Anterior cingulate cortex (tissue), 58 donors: ENCODE measurements at places on chromosomes 7 and 10.

- peak; percentile 6 for DNase-seq
Measured at GRCh38 chr10:101301111-101301731, 52.7 kb upstream of the BTRC start.

- no peak for DNase-seq
Measured at GRCh38 chr7:76108540-76109233, 60.8 kb downstream of the MDH2 start.

- DNase-seq = no peak
Measured at GRCh38 chr10:98424295-98425254, 9.6 kb upstream of the PYROXD2 start.

- DNase-seq = peak; percentile 38
Measured at GRCh38 chr10:92291921-92292845, 1.2 kb downstream of the MARCHF5 start.

DNA sequence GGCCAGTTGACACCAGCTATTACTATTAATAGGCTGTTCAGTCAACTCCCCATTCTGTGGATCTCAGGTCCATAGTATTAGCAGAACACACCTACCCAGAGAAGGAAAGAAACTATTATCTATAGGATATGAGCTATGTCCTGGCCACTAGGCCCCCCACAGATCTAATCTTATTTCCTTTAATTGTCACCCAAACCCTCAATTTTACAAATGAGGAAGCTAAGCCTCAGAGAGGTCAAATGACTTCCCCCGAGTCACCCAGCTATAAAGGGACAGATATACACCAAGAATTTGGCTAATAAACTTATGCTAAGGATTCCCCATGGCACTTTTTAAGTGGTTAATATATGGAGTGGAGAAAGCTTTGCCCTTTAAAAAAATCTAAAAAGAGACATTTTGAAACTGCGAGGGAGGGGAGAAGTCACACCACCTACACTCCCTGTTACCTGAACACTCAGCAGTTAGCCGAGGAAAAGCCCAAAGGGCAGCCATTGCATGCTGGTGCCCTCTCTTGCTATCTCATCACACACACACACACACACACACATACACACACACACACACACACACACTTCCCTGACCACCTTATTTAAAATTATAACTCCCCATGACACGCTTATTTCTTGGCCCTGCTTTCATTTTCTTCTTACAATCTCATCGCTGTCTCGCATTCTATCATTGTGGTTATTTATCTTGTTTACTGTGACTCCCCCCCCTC is 157.0 kb upstream of the ADO start:
- no peak for DNase-seq

- DNase-seq = peak; percentile 18
Measured at GRCh38 chr10:30002426-30003266, 56.7 kb downstream of the JCAD start.

GRCh38 chr7:152395112-152395511 is 40.7 kb downstream of the KMT2C start:
- no peak for DNase-seq

DNA sequence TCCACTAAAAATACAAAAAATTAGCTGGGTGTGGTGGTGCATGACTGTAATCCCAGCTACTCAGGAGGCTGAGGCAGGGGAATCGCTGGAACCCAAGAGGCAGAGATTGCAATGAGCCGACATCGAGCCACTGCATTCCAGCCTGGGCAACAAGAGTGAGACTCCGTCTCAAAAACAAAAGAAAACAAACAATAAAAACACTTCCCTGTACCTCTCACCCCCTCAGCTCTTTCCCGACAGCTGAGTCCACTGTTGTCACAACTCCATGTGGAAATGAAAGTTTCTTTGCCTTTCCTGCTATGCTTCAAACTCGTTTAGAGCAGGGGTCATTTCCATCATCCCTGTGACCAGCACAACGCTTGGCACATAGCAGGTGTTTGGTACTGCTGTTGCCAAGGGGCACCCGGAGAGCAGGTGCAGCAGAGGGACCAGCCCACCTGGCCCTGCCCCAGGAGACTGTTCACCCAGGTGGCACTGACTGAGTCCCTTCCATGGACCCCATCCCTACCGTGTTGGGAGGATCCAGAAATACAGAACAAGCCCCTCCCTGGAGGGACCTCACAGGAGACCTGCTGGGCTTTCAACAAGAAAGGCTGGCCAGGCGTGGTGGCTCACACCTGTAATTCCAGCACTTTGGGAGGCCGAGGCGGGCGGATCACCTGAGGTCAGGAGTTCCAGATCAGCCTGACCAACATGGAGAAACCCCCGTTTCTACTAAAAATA is 4.9 kb downstream of the TMEM130 start:
- DNase-seq = no peak

GRCh38 chr10:76497666-76498065 is 1066.2 kb downstream of the LRMDA start:
- no peak for DNase-seq

GRCh38 chr10:105952153-105952552 is 1212.4 kb downstream of the SORCS1 start:
- no peak for DNase-seq

- no peak for DNase-seq
Measured at GRCh38 chr10:49752584-49752983, 9.5 kb downstream of the OGDHL start.

DNA sequence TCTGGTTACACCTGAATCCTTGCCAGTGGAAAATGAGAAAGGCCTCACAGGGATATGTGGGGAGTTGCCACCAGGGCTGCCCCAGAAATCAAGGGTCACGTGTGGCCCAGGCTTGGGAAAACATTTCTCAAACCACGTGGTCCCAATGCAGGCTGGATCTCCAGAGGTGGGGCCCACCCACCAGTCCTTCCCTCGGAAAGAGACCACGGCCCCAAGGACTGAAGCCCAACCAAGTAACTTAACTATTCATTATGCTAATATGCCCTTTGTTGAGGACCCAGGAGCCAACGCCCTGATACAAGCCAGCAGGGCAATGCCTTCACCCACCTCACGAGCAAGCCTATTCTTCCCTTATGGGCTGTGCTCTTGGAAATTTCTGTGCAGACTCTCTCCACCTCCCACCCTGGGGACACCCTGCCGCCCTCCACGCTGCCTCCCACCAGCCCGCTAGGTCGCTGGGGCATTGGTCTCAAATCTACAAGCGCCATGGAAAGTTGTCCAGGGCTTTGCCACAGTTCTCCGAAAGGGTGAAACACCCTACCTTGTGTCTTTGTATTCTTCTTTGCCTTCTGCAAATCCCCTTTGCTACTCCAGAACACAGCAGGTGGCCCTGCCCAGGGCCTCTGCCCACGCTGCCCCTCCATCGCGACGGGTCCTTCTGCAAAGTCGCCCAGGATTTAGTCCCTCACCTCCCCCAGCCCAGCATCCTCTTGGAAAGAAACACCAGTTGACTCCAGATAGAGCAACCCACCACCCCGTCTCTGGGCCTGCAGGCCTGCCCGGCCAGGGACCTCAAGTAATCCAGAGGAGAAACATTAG is 8.8 kb downstream of the TNS3 start:
- DNase-seq = no peak

DNA sequence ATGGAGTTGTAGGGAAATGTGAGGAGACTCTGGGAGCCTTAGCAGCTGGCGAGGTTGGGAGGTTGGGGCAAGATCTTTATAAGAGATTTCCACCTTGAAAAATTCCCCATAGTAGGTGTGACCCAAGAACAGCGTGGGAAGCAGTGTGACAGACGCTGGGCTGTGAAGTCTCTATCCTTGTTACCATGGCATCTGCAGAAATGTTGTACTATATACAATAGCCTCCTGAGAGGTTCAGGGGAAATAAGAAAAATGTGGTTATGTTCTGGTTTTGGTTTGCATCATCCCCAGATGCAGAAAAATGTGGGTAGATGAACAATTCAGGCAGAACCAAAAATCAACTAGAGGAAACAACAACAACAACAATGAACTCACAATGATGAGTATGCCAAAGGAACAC is 498.6 kb downstream of the SH2D4B start:
- DNase-seq = no peak

GRCh38 chr10:73096041-73096448 is 621 bp downstream of the P4HA1 start:
- peak; percentile 21 for DNase-seq

- DNase-seq = no peak
Measured at GRCh38 chr10:13745271-13745670, 158.5 kb downstream of the PRPF18 start.

DNA sequence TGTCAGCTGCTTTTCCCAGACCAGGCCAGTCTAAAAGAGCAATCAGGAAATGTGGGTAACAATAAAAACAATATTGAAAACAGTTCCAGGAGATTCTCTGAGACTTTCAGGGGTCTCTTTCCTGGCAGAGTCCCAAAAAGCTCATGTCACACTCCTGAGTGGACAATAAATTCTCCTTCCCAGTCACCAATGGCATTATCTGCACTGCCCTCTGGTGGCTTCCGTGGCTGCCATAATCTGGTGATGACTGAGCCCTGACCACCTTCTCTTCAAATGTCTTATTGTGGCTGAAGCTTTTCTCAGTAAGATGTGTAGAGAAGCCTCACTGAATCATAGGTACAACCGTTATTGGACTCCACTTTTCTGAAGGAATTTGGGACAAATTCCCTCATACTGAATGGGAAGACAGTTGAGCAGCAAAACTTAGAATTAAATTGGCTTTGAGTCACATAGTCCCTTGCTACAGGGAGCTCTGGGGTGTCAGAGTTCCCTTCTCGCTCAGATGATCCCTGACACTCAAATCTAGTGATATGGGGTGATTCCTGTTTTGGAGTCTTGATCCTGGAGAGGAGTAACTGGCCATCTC is 24.4 kb upstream of the ASAH2 start:
- no peak for DNase-seq

- no peak for DNase-seq
Measured at GRCh38 chr7:151048911-151049463, 656 bp downstream of the ASIC3 start.

- no peak for DNase-seq
Measured at GRCh38 chr7:98303176-98303865, 21.8 kb downstream of the BRI3 start.
